Fibroblast of the conjunctiva (primary cell): ENCODE measurements at places on chromosomes 11 and 22.

DNA sequence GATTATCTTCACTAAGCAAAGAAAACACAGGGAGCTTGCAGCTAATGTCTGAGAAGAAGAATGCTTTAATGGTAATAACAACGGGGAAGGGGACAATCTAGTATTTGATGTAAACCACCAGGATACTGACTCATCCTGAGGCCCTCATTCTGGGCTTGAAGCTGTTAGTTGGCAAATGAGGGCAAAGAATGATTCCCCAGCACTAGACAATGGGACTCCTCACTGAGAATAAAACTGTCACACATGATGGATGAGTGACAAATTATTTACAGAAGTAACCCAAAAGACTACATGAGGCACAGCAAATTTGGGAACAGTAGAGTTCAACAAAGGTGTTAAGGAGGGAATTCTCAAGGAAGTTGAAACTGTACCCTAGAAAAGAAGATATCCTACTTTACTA lies 76.3 kb downstream of the FAM168A start:
- DNase-seq = no peak

- no peak for DNase-seq
Observed at GRCh38 chr11:63866211-63866610, 27.3 kb downstream of the MARK2 start.

- DNase-seq = no peak
Observed at GRCh38 chr11:69894181-69894611, 75.0 kb upstream of the FGF3 start.

GRCh38 chr11:96396637-96397036 lies 6.8 kb downstream of the JRKL start:
- no peak for DNase-seq

- DNase-seq = no peak
Observed at GRCh38 chr11:117912497-117912896, 16.7 kb downstream of the TMPRSS13 start.
